ENCODE measurements at places on chromosomes 13 and 19. TPM values are rescaled to one million over a fixed set of nuclear protein-coding genes. Genes with fewer than 3 reads are reported as not detected.

C19orf81 gene
- not detected for polyA plus RNA-seq

DNA sequence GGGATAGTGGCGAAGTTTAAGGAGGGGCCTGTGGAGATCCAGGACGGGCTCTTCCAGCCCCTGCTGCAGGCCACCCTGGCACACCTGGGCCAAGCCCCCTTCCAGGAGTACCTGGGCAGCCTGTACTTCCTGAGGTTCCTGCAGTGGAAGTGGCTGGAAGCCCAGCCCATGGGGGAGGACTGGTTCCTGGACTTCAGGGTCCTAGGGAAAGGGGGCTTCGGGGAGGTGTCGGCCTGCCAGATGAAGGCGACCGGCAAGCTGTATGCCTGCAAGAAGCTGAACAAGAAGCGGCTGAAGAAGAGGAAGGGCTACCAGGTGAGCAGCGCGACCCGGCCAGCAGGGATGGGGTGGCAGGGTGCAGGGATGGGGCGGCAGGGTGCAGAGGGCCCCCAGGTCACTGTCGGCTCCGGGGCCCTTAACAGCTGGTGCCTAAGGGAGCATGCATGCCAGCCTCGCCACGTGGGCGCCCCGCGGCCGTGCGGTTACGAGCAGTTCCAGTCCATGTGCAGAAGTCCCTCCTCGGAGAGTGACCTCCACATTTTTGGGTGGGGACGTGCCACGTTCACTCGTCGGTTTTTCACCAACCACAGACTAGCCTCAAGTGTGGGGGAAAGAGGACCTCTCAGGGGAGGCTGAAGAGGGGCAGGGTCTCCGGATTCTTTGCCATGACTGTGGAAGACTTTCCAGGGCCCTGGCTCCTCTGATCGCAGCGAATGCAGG is 912 bp downstream of the GRK1 start:
- no peak for DNase-seq

GRCh38 chr13:61486496-61486895 is 70.8 kb upstream of the PCDH20 start:
- DNase-seq, result no peak

GNG8 gene
- not detected for polyA plus RNA-seq

GRCh38 chr19:2808129-2808941 is 11.3 kb upstream of the ZNF554 start:
- no peak for DNase-seq

GRCh38 chr13:55815458-55816033 is 1325.2 kb upstream of the PRR20A start:
- peak; percentile 4 for DNase-seq

SH3GL1 gene
- 15.0 TPM for polyA plus RNA-seq

CABP5 gene
- 0.17 TPM for polyA plus RNA-seq
